ENCODE measurements at places on chromosomes 5 and 9.

DNA sequence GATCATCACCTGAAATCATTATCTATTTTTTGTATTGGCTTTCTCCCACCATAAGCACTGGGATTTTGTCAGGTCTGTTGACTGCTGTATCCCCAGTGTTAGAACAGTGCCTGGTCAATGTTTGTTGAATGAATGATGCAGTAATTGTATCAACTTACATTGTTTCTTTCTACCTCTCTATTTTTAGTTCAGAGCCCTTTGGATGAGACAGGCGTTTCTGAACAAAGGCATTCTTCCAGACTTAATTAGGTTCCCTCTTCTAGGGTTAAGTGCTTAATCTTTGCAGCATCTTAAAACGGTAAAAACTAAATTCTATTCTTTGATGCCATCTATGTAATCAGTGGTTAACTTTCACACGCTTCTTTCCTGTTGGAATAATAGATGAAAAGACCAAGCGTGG lies 26.3 kb downstream of the SLC44A1 start:
- no peak for DNase-seq

DNA sequence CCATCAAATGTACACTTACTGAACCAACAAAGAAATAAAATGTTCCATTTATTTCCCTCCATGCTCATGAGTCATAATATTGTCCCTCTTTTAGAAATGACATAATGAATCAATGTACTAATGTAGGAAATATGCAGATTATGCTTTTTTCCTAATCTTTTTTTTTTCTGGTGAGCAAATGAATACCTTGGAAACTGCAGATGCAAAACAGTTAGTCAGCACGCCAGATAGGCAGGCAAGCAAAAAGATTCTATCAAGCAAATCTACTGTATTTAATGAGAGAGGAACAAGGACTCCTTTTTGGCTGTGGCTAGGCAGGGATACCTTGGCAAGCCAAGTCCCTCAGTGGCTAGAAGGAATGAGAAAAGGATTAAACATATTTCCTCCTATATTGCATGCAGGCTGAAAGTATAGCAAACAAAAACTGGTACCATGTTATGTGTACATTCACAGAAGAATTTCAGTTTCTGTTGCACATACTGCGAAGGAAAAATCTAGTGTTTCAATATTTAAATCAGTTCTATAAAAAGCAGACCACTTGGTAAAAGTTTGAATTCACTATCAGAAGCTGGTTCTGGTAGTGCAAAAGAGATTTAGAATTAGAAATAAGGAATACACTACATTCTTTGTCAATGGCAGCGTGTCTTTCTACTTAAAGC lies 605.4 kb downstream of the TLE1 start:
- DNase-seq, result no peak

DNA sequence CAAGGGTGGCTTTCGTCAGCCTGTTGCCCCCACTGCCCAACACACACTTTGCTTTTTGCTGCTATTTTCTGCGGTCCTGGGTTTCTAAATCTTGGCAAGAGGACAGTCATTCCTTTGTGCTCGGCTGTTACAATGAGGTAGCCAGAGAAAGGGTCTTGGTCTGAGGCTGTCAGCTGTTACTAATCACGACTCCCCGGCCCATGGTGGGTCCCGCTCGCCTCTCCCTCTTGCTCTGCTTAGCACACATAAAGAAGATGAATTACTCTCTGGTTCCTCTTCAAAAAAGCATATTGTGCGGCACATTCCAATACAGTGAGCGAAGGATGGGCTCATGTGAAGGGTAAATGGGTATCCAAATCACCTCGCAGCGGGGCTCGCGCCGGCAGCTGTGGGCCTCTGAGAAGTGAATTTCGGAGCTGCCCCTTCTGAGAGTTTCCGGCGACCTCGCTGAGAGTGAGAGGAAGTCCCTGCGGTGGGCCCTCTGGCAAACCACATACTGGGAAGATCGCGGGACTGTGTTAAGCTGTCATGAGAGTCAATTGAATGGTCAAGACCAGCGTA lies 56.0 kb downstream of the SLC1A3 start:
- DNase-seq, result no peak

DNA sequence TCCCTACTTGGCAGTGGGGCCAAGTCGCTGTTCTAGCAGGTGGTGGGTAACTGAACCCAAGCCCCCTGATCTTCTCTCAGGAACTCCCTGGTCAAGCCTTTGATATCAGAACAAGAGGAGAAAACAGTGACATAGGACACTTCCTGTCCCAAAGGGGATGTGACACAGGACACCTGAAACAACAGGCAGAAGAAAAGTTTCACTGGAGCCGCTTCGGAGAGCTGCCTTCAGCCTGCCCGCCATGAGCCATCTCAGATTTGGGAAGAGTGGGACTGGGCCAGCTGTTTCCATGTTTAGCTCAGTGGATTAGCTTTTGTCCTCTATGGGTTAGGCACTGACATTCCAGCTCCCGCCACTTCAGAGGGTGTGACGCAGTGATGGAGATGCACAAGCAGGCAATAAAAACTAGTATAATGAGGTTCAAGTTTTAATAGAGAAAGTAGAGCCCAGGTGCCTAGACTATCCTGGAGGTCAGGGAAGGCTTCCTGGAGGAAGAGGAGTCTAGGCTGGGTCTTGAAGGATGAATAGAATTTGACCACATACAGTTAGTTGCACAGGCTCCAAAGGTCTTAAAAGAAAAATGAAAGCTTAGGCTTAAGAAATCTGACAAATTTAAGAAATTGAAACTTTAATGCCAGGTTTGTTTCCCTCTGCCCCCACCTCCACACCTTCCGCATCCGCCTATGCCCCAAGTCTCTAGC lies 104.1 kb upstream of the SPRY4 start:
- DNase-seq, result no peak

GRCh38 chr9:76162751-76163500 lies 231.3 kb downstream of the RFK start:
- DNase-seq, result no peak

DNA sequence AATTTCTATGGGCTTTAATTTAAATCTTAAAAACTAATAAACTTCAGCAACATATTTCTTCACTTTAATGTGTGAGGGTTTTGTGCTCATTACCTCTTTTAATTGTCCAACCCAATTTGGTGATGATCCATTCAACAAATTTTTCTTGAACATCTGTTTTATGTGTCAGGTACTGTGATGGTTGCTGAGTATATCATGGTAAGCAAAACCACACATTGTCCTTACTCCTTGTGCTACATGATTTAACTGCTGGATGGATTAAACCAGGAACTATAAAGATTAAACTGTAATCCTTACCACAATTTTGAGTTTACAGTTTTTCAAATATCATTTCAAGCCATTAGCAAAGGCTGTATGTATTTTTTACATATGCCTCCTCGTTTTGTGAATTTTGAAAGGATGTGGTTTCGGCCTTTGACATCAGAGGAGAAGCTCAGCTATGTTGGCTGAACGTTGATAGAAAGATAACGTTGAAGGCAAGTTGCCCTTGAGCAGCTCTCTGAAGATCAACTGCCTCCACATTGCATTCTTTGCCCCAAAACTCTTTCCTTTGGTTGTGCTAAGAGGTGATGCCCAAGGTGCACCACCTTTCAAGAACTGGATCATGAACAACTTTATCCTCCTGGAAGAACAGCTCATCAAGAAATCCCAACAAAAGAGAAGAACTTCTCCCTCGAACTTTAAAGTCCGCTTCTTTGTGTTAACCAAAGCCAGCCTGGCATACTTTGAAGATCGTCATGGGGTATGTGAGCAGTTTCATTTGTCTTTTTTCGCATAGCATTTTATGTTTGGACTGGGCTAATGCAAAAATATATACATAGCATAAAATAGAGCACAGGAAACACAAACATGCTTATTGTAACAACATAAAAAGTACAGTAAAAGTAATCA lies at the start of gene ITK:
Gene ITK, plus strand, starts transcription at position 467 of the 891 bp plus-strand sequence. Its CDS starts 138 bp downstream, at position 605.
- DNase-seq, result no peak

- no peak for DNase-seq
Measured at GRCh38 chr9:100724886-100725285, 147.0 kb downstream of the CAVIN4 start.

DNA sequence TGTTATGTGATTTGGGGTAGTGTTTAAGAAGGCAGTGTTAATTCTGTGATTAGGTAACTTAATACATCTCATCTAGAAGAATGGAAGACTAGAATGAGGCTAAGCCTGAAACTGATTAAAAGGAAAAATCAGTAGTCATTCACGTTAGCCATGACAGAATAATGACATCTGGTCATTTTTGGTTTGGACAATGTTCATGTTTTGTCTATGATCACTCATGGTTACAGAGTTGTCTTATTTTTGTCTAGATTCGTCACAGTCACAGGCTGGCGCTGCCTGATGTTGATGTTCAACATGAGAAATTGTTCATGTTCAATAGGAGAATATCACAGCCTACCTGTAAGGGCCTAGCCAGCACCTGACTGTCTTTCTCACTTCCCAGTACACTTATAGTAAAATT lies 9.5 kb upstream of the DOCK2 start:
- no peak for DNase-seq

DNA sequence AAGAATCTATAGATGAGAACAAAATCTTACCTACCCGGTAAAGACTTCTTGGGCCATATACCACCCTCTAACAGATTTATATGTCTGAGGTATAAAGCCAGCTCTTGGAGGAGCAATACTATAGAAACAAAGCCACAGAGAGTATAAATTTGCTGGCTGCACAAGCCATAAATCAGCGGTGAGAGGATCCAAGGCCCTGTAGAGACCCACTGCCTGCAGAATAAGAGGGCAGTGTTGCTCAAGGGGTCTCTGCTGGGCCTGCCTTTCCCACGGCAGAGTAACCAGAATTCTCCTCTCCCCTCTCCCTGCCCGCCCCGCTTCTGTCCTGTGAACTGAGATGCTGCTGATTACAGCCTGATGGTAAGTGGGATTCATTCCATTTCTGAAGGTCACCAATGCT lies 89.2 kb downstream of the NDFIP1 start:
- no peak for DNase-seq

GRCh38 chr5:165622864-165623536 lies 2117.6 kb downstream of the MAT2B start:
- no peak for DNase-seq

DNA sequence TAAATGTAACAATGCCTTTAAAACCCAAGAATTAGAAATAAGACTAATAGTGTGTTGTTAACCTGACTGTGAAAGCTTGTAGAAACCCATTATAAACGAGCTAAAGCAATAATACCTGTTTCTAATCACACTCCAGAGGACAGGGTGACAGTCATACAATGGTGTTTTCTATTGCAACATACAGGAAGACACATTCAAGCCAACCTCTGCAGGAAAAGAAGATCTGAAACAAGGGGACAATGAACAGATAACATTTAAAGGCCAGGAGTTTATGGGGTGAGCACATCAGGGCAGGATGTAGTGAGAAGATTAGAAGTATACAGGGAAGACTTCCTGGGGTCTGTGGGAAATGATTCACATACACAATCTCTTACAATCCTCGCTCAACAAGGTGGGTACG lies 13.8 kb downstream of the BARHL1 start:
- no peak for DNase-seq

- no peak for DNase-seq
Measured at GRCh38 chr5:56876327-56876726, 33.1 kb upstream of the SETD9 start.

GRCh38 chr9:127249877-127250276 lies 14.7 kb upstream of the GARNL3 start:
- DNase-seq, result no peak

- no peak for DNase-seq
Measured at GRCh38 chr5:146441896-146442295, 5.2 kb upstream of the TCERG1 start.

DNA sequence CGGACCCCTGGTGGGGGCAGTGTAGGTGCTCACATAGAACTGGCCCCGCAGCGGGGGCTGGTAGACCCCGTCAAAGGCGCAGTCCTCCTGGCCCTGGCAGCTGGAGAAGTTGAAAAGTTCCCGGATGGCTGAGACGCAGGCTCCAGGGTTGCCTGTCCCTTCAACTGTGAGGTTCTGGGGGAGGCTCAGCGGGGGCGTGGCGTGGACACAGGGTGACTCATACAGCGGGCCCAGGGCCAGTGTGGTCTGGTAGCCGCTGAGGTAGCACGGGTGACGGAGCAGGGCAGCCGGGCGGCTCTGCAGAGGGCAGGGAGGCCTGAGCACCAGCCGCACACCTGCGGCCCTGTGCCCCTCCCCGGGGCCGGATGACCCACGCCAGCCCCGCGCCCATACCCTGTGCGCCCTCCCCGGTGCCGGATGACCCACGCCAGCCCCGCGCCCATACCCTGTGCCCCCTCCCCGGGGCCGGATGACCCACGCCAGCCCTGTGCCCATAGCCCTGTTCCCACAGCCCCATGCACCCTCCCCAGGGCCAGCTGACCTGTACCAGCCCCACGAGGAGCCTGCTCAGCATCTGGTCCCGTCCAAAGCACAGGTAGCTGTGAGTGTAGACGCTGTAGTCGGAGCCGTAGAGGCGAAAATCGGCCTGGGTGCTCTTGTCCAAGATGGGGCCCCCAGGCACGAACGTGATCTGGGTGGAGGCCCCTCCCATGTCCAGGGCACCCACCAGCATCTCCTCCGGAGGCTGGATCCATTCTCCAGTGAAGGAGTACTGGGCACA lies 5.0 kb downstream of the ENTPD8 start:
- no peak for DNase-seq

- no peak for DNase-seq
Measured at GRCh38 chr9:135884328-135885035, 22.9 kb downstream of the CAMSAP1 start.

DNA sequence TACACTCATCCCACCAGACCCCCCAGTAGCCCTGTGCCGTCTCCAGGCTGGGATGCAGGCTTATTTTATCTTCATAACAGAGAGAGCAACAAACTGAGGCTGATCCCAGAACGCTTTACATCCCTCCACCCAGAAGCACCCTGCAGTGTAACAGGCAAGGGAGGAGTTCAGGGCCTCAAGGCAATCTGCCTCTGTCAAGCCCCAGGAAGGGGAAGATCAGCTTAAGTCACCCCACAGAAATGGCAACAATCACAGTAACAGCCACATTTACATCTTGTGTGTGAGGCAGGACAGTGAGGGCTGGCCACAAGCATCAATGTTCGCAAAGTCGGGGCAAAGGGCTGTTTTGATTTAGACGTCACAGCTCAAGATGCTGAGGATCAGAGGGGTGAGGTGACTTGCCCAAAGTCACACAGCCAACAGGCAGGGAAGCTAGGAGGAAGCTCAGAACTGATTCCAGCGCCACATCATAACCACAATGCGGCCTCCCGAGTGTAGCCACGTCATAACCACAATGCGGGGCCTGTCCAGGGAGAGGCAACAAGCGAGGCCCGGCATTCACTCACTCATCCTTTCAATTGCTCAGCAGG lies 14.4 kb downstream of the STK10 start:
- no peak for DNase-seq

- DNase-seq, result no peak
Measured at GRCh38 chr5:161641444-161641843, 44.1 kb upstream of the GABRA6 start.
